Urinary bladder (tissue), 4 donors: ENCODE measurements at places on chromosomes 2 and 18. TPM values are rescaled to one million over a fixed set of nuclear protein-coding genes. Genes with fewer than 3 reads are reported as not detected.
A peak's percentile ranks its signal among the peaks of the same experiment; 100 is the strongest.

- DNase-seq: no peak
Observed at GRCh38 chr2:192070099-192070498, 124.6 kb downstream of the TMEFF2 start.

- no peak for DNase-seq
Observed at GRCh38 chr2:201215963-201216362, 33.0 kb downstream of the CASP10 start.

- DNase-seq: peak; percentile 23
Observed at GRCh38 chr2:159497256-159497655, 119.1 kb downstream of the BAZ2B start.

Gene PASK
- total RNA-seq: 4.8 TPM

GRCh38 chr2:69646714-69647113, 3.2 kb upstream of the AAK1 start:
- no peak for DNase-seq

DNA sequence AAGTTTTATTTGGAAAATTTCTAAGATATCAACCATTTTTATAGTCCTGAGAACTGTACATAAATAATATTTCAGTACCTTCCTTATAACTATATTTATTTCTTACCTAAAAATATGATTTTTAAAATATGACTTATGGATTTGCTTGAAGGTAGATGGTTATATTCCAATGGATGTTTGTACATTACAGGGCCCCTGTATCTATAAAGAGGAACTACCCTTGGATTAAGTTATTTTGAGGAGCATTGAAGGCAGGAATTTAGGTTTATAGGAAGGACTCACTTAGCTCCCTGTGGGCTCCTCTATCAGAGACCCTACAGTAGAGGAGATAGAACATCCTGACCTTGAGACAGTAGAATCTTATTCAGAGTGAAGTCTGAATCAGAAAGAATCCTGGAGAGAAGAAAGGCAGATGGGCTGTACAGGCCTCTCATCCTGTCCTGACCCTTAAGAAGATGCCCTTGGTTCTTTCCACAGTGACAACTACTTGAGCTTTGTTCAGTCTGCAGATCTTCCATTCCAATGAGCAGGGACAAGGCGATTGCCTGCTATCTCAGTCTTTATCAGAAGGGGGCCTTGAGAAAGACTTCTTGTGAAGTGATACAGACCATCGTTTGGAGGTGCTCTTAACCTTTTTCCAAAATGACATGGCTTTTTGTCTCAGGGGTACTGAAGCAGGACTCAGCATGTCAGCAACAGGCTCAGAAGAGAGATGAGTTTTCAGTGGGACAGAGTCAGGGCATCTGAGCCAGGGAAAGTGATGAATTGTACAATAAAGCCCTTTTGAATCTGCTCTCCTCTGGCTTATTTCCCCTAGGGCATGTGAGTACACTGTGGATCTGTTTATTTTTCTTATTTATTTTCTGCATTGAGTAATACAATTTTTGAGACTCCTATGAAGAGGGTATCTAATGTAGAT, 20.9 kb downstream of the OXER1 start:
- DNase-seq: no peak

Gene ARID5A
- total RNA-seq: 10.7 TPM

DNA sequence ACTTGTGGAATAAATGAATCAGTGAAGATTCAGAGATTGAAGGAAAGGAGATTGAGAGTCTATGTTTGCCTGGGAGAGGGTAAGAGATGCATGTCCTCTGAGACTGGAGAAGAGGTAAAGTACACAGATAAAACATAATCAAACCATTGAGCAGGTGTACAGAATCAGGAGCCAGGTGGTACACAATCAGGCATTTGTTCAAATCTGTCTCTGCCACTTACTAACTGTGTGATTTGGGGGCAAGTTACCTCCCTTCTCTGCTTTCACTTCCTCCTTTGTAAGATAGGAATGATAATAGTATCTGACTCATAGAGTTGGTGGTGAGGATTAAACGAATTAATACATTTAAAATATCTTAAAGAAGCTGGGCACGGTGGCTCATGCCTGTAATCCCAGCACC, 94.0 kb downstream of the CDK15 start:
- DNase-seq: no peak

DNA sequence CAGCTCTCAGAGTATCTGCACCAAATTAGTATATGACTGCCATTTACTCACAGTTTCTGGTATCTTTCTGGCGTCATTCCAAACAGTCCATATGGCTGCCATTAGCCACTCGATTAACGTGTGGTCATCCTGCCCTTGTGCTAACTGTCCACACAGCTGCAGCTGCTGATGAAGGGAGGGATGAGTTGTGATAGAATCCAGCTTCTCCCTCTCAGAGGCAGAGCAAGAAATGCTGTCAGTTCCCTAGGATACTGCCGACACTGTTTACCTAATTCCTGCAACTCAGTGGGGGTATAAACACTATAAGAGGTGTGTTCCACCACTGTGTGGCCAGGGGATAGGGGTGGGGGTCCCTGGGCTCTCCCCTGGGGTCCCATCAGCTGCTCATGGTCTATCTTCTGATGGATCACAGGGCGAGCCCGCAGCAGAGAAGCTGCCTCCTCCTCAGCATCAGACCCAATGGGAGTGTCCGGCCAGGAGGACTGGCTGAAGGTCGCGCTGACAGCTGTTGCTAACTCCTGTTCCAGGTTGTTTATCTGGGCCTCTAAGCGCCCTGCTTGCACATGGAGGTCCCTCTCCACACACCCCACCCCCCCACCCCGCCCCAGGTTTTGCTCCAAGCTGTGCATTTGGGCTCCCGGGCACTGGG, 17.3 kb upstream of the KLHL23 start:
- peak; percentile 59 for DNase-seq

DNA sequence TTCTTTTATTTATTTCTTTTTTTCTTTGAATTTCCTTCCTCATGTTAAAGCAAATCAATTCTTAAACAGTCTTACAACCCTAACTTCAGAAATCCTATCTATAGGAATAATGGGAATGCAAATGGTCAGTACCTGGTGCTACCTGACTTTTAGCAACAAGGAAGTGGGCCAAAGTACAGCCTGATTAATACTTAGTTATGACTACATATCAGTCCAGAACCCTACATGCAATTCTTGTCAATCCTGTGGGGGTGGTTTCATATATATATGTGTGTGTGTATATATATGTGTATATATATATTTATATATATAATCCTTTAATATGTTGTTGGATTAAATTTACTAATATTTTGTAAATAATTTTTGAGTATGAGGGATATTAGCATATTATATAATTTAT, 14.8 kb upstream of the TRAPPC8 start:
- DNase-seq: no peak

Gene EMX1
- not detected for total RNA-seq

Gene FAM237A
- not detected for total RNA-seq

Gene STK25
- 102 TPM for total RNA-seq

Gene ASB18
- total RNA-seq: not detected

DNA sequence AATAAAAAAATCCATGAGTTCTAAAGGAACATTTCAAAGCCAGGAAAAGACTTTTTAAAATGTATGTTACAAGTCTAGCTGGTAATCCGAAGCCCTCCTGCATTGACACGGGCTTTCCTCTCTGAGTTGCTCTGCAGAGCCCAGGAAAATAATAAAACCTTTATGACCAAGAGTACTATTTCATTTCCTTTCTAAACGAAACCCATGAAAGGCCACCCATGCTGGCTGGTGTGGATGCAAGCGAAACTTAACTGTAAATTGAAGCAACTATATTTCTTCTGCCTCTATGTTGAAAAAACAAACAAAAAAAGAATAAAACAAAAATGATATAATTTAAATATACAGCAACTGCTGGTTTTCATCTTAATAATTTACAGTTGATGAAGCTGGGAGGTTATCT, 41.3 kb upstream of the ZNF532 start:
- DNase-seq: no peak

DNA sequence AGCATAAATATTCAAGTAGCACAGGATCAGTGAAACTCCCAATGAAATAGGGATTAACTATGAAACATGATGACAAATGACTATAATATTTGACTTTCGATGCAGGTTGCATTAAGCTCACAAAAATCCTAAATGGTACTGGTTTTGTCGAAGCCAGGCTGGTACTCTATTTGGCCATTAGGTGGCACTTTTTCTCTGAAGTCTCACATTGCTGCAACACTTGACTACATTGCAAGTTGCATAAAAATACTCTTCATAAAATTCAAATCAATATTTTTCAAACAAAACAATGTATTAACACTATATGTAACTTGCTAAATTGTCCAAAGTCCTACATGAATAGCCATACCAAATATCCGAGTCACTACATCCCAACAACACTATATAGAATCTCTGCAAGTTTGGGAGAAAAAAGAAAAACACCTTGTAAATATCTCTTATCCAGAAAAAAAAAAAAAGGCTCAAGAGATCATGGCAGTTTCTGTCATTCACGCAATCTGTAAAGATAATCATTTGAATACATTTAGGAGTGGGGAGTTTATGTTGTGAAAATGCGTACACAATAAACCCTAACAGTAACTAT, 9.5 kb downstream of the RTTN start:
- no peak for DNase-seq

DNA sequence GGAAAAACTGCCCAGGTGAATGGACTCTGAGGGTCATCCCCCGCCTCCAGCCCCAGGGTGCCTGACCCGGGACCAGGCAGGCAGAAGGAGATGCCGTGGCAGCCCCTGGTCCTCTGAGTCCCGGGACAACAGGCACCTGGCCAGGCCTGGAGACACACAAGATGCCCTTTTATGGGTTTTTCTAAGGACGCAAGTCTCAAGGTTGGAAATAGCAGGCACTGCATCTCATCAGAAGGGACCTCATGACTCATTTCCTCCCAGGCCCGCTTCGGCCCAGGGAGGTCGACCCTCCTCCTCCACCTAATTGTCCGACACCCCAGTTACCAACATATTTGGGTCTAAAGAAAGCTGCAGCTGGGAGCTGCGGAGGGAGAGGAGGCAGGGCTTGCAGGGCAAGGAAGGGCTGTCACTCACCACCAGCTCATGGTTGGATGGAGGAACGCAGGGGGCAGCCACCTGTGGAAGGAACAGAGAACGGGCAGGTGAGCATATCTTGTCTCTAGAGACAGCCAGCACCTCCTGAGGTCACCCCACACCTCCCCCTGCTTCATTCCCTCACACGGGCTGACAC, 82.9 kb downstream of the TNS1 start:
- no peak for DNase-seq

DNA sequence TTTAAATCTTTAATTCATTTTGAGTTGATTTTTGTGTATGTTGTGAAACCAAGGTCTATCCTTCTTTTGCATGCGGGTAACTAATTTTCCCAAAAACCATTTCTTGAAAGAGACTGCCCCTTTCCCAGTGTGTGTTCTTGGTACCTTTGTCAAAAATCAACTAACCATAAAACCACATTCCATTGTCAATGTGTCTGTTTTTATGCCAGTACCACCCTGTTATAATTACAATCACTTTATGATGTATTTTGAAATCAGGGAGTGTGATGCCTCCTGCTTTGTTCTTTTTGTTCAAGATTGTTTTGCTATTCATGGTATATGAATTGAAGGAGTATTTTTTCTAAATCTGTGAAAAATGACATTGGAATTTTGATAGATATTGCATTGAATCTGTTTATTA, 689.6 kb downstream of the TSN start:
- no peak for DNase-seq
